ENCODE measurements at places on chromosomes 16 and 17. TPM values are rescaled to one million over a fixed set of nuclear protein-coding genes. Genes with fewer than 3 reads are reported as not detected.

DNA sequence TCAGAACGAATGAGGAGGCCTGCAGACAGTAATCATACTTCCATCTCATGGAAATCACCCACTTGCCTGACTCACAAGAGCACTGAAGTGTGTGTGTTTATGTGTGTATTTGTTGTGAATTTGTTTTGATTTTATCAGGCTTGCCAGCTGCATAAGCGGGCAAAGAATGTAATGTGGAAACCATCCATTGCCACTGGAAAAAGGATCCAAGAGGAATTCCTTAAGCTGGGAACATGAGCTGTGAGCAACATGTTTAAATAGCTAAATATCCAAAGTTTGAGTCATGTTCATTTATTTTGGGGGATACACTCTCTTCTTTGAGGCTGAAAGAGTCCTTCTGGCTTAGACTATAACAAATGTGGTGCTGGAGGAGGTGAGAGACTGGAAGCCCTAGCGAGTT is 198.4 kb upstream of the TBX2 start:
- DNase-seq: no peak

GRCh38 chr17:33202021-33202420 is 91.1 kb downstream of the ASIC2 start:
- no peak for DNase-seq

DNA sequence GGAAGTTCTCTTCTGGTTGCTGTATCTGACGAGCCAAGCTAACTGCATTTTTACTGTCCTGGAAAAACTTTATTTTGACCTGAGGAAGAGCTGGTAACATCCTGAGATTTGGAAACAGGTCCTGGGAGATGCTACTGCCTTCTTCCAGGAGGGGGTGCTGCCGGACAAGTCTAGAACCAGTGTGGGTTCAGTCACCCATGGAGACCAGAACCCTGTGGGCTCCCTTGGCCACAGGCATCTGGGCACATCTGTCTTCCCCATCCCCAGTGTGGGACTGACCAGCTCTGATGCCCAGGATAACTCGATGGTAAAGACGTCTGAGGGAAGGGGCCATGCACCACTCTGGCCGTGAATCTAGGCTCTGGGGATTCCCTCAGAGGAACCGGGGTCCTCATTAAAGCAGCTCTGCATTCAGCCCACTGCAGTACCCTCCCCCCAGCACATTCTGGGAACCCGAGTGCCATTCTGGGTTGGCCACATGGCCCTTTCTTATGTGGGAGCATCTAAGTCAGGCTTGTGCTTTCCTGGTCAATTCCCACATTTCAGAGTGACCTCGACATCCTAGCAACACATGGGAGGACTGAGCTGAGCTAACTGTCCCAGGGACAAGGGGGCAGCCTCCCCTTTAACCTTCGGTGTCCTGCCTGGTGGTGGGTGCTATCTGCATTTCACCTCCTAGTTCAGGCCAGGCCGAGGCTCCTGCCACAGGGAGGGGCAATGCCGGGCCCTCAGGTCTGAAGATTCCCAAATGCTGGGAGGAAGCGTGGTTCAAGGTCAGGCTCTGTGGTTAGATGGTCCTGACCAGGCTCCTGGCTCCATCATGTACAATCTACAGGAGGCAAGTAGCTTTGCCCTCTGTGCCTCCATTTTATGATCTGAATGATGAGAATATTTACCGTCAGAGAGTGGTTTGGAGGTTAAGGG is 6.4 kb downstream of the C16orf86 start:
- peak; percentile 52 for DNase-seq

DNA sequence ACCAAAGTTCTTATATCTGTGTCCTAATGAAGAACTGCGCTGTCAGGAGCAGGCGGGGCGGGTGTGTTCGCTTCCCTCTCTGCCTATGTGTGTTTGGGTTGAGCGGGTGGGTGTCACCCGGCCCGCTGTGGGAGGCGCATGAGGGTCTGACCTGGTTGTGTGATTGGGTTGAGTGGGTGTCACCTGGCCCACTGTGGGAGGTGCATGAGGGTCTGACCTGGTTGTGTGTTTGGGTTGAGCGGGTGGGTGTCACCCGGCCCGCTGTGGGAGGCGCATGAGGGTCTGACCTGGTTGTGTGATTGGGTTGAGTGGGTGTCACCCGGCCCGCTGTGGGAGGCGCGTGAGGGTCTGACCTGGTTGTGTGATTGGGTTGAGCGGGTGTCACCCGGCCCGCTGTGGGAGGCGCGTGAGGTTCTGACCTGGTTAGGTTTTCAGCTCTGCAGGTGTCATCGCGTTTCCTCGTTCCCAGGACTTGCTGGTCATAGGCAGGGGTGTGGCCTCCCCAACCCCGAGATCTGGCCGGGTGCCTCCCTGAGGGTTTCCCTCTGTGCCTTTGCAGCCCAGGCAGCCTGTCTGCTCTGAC is 69.6 kb upstream of the ZNF750 start:
- DNase-seq: no peak

DNA sequence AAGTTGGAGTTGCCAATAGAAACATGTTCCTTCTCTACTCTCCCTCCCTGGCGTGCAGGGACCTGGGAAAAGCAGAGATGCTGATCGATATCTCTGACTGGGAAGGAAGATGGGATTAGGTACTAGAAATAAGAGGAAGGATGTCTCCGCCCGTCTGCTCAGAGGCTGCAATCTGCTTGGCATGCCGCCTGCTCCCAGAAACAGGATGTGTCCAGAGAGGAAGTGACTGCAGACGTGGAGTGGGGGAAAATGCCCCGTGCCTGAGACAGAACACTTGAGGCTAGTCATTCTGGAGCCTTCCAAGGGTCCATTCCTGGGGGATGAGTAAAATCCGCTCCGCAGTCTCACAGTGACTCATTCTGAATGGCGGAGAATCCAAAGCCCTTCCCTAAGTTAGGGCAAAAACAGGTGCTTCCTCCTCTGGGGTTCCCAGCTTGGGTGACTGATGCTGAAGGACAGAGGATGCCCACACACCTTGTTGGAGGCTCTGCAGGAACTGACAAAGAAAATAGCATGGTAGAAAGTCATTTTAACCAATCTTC is 45.0 kb upstream of the SMURF2 start:
- no peak for DNase-seq

GRCh38 chr16:17270683-17271109 is 200.1 kb downstream of the XYLT1 start:
- DNase-seq: no peak

DNA sequence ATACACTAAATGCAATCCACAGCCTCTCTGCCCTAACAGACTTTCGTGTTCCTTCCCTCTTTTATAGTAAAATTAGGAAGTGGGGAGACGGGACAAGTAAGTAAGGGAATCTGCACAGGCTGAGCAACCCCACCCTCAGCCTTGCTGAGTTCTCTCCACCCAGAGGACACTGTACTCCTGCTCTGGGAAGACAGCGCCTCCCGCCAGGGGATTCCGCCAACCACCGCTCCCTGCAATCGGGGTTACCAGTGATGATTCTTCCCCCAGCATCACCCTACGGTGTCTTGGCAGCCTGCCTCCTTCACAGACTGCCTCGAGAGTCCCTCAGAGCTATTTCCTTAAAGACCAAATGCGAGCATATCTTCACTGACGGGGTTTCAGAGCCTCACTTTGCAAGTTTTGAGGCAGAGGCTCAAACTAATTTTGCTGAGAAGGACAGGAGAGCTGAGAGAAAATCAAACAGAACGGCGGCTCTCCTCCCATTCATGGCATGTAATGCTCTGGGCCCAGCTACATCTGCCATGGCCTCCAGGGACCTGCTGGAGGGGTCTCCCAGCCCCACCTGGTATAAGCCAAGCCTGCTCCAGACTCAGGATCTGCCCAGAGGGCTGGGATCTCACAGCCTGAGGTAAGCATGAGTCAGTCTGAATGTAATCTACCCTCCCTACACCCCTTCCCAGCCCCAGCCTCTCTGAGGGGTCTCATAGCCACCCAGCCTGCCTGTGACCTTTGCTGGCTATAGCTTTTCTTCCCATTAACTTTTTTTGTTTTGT is 22.7 kb upstream of the ASGR2 start:
- DNase-seq: no peak

DNA sequence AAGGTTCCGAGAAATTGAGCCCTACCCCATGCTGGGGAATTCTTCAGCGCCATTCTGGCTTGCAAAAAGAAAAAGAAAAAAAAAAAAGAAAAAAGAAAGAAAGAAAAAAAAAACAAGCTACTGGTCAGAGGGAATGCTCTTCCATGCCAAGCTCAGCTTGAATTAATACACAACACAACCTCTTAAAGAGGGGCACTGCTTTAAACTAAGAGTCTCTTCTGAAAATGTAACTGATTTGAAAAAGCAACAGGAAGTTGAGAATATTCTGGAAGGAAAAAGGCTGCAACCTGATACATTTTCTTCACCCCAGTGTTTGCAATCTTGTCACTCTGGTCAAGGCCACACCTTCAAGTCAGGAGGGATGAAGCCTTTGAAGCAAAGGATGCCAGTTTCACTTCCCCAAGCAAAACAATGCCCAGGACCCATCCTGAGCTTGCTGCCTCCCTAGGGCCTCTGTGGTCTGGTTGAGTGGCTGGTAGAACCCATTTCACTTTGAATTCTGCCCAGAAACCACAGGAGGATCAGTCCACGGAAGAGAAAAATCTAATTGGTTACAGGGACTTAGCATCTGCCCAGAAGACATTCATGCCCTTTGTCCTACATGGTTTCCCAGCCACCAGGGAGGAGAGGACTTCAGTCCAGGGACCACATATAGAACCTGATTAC is 389.7 kb downstream of the SOX9 start:
- DNase-seq: no peak

GRCh38 chr17:8362651-8363332 is 13.7 kb downstream of the KRABD2 start:
- DNase-seq: no peak

- DNase-seq: peak; percentile 47
Observed at GRCh38 chr16:46743232-46743719, 4.9 kb downstream of the MYLK3 start.

TVP23A gene
- not detected for polyA plus RNA-seq

PDIA2 gene
- not detected for polyA plus RNA-seq

SLC25A11 gene
- 89.1 TPM for polyA plus RNA-seq

TMEM106A gene
- 12.8 TPM for polyA plus RNA-seq

ALDH3A1 gene
- 0.19 TPM for polyA plus RNA-seq

Data from naive B cell (primary cell).